Thymus (tissue), 14 donors: ENCODE measurements at places on chromosomes 1 and 21. TPM values are rescaled to one million over a fixed set of nuclear protein-coding genes. Genes with fewer than 3 reads are reported as not detected.

GRCh38 chr1:168719306-168720111 is 9.5 kb downstream of the DPT start:
- H3K27me3 ChIP-seq = no peaks in the 10 kb centered on the region
- no peaks in the 10 kb centered on the region for H3K4me1 ChIP-seq
- H3K4me3 ChIP-seq = no peak overlapping the region
- no peaks in the 10 kb centered on the region for H3K36me3 ChIP-seq
- DNase-seq = no peak
- no peak overlapping the region for H3K27ac ChIP-seq

GRCh38 chr21:35077466-35077865 is 28.4 kb upstream of the RUNX1 start:
- no peak overlapping the region for H3K27ac ChIP-seq
- no peaks in the 10 kb centered on the region for H3K27me3 ChIP-seq
- no peak overlapping the region for H3K4me3 ChIP-seq
- no peak for DNase-seq

GRCh38 chr1:145771056-145771455 is 51.8 kb downstream of the CD160 start:
- H3K27ac ChIP-seq = no peak overlapping the region
- no peak for DNase-seq
- H3K27me3 ChIP-seq = no peaks in the 10 kb centered on the region
- peaks cover 13% of the 10 kb centered on the region for H3K36me3 ChIP-seq
- no peaks in the 10 kb centered on the region for H3K4me1 ChIP-seq

Gene TNFRSF8
- 0.94 TPM for total RNA-seq
